ENCODE measurements at places on chromosomes 13 and 19. TPM values are rescaled to one million over a fixed set of nuclear protein-coding genes. Genes with fewer than 3 reads are reported as not detected.

The CERS1 gene
- 2.7 TPM for total RNA-seq

- H3K36me3 ChIP-seq = no peaks in the 10 kb centered on the region
- no peak overlapping the region for H3K27ac ChIP-seq
- no peaks in the 10 kb centered on the region for H3K27me3 ChIP-seq
Observed at GRCh38 chr13:110274687-110275086, 32.3 kb downstream of the COL4A1 start.

DNA sequence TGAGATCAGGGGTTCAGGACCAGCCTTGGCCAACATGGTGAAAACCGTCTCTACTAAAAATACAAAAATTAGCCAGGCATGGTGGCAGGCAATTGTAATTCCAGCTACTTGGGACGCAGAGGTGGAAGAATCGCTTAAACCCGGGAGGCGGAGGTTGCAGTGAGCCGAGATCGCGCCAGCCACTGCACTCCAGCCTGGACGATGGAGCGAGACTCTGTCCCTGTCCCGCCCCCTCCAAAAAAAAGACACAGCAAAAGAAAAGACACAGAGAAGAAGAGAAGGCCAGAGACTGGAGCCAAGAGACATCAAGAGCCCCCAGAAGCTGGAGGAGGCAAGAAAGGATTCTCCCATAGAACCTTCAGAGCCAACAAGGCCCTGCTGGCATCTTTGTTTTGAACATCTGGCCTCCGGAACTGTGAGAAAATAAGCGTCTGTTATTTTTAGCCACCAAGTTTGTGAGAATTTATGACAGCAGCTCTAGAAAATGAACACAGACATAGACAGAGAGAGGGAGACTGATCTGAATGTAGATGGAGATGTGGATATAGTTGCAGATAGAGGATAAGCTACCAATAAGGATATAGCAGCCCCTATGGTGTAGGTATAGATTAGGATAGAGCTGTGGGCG is 25.7 kb upstream of the PNMA8B start:
- no peak overlapping the region for H3K4me3 ChIP-seq
- peaks cover 4% of the 10 kb centered on the region for H3K27me3 ChIP-seq
- no peaks in the 10 kb centered on the region for H3K4me1 ChIP-seq
- H3K36me3 ChIP-seq = no peaks in the 10 kb centered on the region
- no peak overlapping the region for H3K27ac ChIP-seq

The PINLYP gene
- total RNA-seq = 2.0 TPM

DNA sequence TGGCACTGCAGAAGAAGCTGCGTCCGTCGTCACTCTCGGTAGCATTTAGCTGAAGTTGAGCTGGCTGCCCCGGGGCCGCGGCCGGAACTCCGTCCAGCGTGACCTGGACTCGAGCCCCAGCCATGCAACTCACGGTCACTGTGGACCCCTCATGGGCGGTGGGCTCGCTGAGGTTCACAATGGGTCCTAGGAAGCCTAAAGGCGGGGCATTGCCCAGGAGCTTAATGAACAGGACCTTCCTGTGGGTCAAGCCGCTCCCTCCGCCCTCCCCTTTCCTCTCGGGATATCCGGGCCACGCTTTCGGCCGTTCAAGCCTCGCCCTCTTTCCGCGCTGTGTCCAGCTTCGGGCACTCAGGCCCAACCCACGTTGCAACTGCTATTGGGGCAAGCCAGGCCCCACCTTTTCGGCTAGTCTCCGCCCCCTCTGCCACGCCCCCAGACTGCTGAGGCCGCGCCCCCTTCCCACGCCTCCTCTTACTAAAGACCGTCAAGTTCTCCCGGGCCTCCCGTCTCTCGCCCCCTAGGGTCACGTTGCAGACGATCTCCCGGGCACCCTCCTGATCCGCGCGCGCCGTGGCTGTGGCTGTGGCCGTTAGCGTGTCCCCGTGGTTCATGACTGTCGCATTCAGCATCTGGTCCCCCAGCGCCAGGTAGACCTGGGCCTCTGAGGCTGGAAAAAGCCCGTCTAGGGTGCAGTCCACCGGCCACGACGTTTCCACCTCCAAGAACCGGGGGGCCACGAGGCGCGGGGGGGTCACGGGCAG is 1.4 kb upstream of the RAVER1 start:
- H3K27ac ChIP-seq = no peak overlapping the region
- peaks cover 10% of the 10 kb centered on the region for H3K4me1 ChIP-seq
- 0 out of 2 replicates have a peak, but pooled peaks cover 8% of the 10 kb centered on the region for H3K36me3 ChIP-seq
- DNase-seq = peak; percentile 94
- H3K4me3 ChIP-seq = peak overlapping the region; percentile 78

DNA sequence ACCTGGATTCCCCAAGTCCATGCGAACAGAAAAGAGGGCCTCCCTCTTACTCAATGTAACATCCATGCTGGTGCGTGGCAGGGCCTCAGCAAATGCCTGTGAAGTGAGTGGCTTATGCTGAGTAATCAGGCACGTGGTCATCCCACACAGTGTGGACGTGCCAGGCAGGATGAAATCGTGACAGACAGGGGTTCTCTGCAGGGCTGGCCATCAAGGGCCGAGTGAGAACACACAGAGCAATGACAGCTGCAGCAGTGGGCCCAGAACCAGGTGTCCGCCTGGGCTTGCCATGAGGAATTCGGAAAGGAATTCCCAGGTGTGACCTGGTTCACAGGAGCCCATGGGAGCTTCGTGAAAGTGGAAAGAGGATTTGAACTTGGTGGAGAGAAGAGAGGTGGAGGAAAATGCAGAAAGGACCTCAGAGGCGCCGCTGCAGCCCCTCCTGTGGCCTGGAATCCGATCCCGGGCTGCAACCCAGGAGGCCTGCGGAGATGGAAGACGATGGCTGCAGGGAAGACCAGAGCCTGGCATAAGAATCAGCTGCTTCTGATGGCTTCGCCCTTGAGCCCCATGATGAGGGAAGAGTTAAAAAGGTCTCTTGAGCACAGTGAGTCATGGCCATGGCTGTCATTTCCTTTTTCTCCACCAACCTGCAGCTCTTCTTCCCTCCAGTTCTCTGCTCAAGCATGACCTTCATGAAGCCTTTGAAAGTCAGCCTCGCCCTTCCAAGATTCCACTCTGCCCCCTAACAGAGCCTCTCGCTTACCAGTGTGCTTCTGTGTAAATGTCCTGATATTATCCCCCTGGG is 34.6 kb upstream of the SOX1 start:
- H3K4me3 ChIP-seq = no peak overlapping the region
- no peaks in the 10 kb centered on the region for H3K4me1 ChIP-seq
- H3K27ac ChIP-seq = no peak overlapping the region
- no peak for DNase-seq
- H3K27me3 ChIP-seq = peaks cover 91% of the 10 kb centered on the region
- no peaks in the 10 kb centered on the region for H3K36me3 ChIP-seq

The CXCL17 gene
- total RNA-seq = 0.41 TPM

DNA sequence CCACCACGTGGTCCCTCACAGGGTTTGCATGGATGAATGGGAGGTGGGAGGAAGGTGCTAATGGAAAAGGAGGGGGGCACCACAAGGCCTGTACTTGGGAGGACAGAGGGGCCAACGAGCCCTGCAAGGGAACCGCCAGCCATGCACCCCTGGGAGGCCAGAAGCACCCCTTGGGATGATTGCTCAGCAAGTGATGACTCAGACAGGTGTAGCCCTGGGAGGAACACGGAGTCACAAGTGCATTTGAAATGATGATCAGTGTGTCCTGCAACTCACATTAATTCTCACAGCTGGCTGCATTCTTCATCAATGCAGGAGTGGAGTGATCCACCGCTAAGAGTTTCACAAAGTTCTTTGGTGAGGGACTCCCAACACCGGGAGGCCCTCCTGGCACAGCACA is 82.8 kb upstream of the ZNF254 start:
- H3K4me1 ChIP-seq = peaks cover 20% of the 10 kb centered on the region
- no peak overlapping the region for H3K4me3 ChIP-seq
- no peak for DNase-seq

DNA sequence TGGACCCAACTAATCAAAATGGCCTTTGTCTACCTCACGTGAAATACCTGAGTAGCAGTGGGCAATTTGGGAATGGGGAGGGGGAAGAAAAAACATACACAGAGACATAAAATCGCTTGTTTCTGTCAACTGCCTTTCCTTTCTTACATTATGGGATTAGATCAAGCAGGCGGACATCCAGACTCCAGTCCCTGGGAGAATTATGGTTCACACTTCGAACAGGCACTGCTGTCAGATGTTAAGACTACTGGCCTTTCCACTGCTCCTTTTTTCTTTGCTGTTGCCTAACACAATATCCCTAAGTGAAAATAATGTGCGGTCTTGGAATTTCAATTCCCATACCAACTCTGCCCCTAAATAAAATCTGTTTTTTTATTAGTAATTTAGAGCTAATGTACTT is 1719.7 kb upstream of the SLC10A2 start:
- no peaks in the 10 kb centered on the region for H3K36me3 ChIP-seq
- H3K4me3 ChIP-seq = no peak overlapping the region
- DNase-seq = no peak
- no peaks in the 10 kb centered on the region for H3K4me1 ChIP-seq
- H3K27ac ChIP-seq = no peak overlapping the region

All from PC-9 (cell line).